ENCODE measurements at places on chromosomes 2 and 18. TPM values are rescaled to one million over a fixed set of nuclear protein-coding genes. Genes with fewer than 3 reads are reported as not detected.

IL36G gene
- total RNA-seq, result not detected

SP140 gene
- 2.1 TPM for total RNA-seq

SS18 gene
- total RNA-seq, result 61.1 TPM

TET3 gene
- 18.9 TPM for total RNA-seq

LYG2 gene
- total RNA-seq, result not detected

SERPINB13 gene
- under 0.01 TPM for total RNA-seq

SDC1 gene
- 17.1 TPM for total RNA-seq

PMAIP1 gene
- 0.69 TPM for total RNA-seq

ACADL gene
- 4.8 TPM for total RNA-seq

TP53I3 gene
- total RNA-seq, result 30.0 TPM

CPLX4 gene
- not detected for total RNA-seq

KCNE4 gene
- 2.5 TPM for total RNA-seq

FSHR gene
- 0.46 TPM for total RNA-seq

RNF125 gene
- 4.4 TPM for total RNA-seq

TRPM8 gene
- 4.6 TPM for total RNA-seq
